ENCODE measurements at places on chromosomes 7 and 10. TPM values are rescaled to one million over a fixed set of nuclear protein-coding genes. Genes with fewer than 3 reads are reported as not detected.

Gene HILPDA
- polyA plus RNA-seq, result 8.3 TPM

Gene VSTM2A
- polyA plus RNA-seq, result not detected

Gene KMT2E
- 17.8 TPM for polyA plus RNA-seq

GRCh38 chr7:2202901-2203765 is 29.6 kb downstream of the MAD1L1 start:
- no peak for DNase-seq

- no peak for DNase-seq
Observed at GRCh38 chr7:155188821-155189581, 108.7 kb upstream of the INSIG1 start.

GRCh38 chr10:96287392-96288105 is 16.2 kb upstream of the BLNK start:
- DNase-seq, result no peak

GRCh38 chr7:42617071-42617765 is 294.7 kb downstream of the C7orf25 start:
- DNase-seq, result no peak

- DNase-seq, result no peak
Observed at GRCh38 chr10:67696679-67697078, 684 bp upstream of the CTNNA3 start.

Measured in right cardiac atrium (tissue), 5 donors.